CD4-positive, alpha-beta T cell treated with Interleukin-4 for 1 hour (primary cell): ENCODE measurements at places on chromosomes 1 and 21.

DNA sequence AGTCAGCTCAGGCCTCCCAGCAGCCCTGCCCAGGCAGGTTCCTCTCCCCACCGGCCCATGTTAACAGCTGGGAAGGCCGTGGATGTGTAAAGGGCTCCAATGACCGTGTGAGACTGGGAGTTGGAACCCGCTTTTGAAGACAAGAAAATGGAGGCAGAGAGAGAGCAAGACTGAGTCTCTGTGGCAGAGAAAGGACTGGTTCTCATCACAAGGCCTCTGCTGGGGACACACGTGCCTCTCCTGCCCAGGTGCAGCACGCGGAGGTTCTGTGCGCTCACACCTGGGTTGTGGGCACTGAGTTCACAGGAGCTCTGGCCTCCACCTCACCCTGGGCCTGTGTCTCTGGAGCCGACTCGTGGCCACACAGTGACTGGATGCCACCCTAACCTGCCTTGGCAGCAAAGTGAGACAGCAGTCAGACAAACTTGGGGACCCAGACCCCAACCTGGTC is 27.0 kb downstream of the RUNX3 start:
- DNase-seq: peak; percentile 7

DNA sequence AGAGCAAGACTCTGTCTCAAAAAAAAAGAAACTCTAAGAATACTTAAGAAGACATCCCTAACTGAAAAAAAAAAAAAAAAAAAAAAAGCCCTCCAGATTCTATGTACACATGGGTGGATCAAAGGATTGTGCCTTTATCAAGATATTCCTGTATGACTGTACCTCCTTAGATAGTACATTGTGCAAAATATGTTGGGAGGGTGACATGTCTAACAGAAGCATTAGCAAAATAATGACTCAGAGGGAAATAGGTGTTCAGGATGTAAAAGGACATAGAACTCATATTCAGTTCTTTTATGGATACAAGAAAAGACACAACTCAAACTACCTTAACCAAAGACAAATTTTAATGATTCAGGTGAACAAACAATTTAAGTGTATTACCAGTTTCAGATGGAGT is 269.8 kb upstream of the KAZN start:
- DNase-seq: no peak

GRCh38 chr1:20147846-20148570 is 8.9 kb downstream of the PLA2G2F start:
- DNase-seq: no peak

GRCh38 chr1:202283991-202284390 is 57.7 kb downstream of the UBE2T start:
- DNase-seq: no peak

DNA sequence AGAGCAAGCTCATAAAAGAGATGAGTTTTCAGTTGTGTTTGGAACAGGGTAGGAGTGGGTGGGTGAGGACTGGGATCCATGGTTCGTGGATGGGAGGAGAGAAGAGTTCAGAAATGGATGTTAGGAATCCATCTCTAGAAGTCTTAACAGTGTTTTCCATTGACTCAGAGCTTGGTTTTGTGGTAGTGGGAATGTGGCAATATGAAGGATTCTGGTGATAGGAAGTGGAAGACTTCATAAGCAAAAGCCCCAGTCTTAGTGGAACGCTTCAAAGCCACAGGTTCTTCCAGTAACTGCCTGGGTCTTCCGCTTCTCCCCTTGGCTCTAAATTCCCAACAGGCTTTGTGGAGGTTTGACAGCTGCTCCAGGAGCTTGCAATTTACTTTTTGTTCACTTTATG is 167.9 kb downstream of the KCNJ6 start:
- DNase-seq: no peak

GRCh38 chr1:224565186-224565585 is 50.9 kb upstream of the CNIH3 start:
- no peak for DNase-seq

GRCh38 chr21:44478124-44478800 is 23.0 kb downstream of the LRRC3 start:
- DNase-seq: no peak

- no peak for DNase-seq
Observed at GRCh38 chr1:163406772-163407171, 85.0 kb downstream of the NUF2 start.

DNA sequence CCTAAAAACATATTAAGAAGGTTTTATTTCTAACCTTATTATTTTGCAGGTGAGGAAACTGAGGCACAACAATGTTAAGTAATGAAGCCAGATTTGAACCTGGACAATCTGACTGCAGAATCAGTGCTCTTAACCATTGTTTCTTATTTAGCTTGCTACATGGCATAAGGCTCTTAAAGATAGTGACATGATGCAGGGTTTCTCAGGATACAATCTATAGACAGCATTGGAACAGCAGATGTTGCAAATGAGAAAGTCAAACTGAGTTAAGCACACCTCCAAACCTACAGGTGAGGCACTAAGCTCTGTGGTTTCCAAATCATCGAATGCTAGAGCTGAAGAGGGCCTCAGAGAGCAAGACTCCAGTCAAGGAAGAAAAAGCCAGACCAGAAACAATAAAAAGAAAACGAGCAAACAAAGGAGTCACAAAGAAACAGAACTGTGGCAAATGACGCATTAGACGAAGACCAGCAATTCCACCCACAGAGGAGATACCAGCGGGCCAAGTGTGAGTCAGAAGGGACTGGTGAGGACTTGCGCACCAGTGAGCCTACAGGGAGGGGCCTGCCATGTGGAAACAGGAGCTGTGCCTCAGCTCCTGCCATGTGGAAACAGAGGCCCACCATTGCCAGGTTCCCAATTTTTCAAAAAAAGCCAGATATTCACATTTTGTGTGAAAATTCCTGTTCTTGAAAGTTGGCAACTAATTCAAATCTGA is 14.4 kb downstream of the CD58 start:
- DNase-seq: peak; percentile 79

DNA sequence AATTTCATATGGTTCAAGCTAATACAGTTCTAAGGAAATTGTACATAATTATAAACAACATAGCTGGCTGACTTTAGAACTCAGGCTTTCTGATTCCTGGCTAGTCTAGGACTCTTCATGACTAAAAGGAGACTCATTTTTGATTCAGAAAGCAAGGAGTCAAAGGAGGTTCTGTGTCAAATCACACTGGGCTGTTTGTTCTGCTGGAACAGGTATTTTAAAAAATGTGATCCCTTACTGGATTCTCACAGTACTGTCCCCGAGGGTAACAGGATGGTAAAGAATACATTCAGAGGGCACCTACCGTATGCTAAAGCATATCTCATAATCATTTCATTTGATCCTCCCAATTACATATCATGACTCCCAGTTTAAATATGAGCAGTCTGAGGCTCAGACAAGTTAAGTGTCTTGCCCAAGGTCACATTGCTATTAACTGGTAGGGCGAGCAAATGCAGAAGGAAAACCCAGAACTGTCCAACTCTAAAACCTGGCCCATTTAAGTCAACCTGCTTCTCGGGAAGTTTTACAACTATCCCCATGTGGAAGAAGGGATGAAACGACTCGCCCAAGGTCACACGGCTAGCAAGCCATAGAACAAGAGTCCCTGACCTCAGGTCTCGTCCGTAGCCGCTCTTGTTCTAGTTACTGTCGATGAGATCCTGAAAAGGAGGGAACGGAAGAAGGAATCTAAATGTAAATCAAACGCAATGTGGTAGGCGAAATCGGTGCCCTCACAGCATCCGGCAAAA is 675 bp downstream of the MYSM1 start:
- DNase-seq: no peak

DNA sequence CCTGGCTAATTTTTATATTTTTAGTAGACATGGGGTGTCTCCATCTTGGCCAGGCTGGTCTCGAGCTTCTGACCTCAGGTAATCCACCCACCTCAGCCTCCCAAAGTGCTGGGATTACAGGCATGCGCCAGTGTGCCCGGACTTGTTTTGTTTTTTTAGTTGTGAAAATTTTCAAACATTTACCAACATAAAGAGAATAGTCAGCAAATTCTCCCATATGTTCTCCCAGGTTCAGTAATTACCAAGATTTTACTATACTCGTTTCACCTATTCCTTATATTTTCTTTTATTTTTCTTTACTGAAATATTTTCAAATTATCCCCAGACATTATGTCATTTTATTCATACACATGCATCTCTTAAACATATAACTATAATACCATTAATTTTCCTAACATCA is 218.1 kb upstream of the L1TD1 start:
- no peak for DNase-seq

- DNase-seq: no peak
Observed at GRCh38 chr1:100290291-100290690, 24.3 kb downstream of the RTCA start.

- DNase-seq: no peak
Observed at GRCh38 chr1:57945045-57945444, 521.2 kb upstream of the DAB1 start.

DNA sequence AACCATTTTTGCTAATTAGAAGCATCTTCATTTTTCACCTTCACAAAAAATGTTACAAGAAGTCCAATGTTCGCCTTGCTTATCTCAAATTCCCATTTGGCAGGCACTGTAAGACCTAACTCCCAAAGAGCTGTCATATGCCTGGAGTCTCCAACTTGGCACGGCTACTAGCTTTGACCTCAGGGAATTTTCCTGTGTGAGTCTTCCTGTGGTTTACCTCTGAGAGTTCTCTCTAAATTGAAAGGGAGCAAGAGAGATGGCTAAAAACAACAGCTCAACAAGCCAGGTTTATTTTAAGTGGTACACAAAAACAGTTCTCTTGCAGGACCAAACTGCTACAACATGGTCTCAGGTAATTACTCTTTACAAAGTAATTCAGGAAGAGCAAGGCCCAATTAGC is 756.0 kb upstream of the ADGRL2 start:
- DNase-seq: no peak

DNA sequence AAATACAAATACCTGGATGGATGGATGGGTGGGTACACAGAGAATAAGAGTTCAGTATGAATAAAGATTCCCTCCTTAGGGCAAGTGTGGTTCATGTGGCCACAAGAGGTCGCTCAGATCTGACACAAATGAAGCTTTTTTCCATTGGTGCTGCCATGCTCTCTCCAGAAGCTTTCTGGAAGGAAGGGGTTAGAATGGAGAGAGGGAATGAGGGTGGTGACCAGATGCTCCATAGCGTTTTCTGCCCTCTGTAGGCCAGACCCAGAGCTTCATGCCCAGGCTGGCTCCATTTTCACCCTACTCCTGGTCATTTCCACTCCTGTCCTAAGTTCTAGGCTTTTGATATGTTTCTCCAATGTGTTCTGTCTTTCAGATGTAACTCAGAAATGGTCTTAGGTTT is 3.3 kb upstream of the FCRL6 start:
- DNase-seq: peak; percentile 60

GRCh38 chr1:52919051-52919722 is 2.4 kb downstream of the ECHDC2 start:
- DNase-seq: no peak

GRCh38 chr1:53617382-53617781 is 121.6 kb downstream of the GLIS1 start:
- no peak for DNase-seq

DNA sequence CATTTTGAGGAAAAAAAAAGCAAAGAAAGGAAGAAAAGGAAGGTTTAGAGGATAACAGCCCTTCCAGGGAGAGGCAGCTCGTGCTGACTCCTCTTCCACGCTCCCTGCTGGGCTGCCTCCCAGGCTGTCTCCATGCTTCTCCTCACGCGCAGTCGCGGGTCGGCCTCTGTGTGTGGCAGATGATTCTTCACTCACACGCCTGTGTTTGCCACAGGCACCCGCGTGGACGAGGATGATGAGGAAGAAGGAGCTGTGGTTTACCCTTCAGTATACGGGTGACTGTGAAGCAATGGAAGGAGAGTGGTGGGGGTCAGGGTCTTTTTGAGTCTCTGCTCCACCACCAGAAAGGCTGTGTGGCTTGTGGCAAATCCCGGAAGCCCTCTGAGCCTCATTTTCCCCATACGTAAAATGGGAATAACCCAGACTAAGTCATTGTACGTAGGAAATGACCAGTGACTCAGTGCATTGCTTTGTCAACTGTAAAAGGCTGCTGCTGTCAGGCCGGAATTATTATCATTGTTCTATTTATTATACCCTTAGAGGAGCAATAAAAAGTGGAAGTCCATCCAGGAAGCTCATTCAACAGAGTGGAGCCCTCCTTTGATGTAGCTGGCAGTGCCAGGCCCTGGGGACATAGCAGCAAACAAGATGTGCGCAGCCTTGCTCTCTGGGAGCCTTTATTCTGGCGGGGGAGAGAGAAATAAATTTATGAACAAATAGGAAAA is 11.9 kb upstream of the SH2D2A start:
- DNase-seq: no peak

DNA sequence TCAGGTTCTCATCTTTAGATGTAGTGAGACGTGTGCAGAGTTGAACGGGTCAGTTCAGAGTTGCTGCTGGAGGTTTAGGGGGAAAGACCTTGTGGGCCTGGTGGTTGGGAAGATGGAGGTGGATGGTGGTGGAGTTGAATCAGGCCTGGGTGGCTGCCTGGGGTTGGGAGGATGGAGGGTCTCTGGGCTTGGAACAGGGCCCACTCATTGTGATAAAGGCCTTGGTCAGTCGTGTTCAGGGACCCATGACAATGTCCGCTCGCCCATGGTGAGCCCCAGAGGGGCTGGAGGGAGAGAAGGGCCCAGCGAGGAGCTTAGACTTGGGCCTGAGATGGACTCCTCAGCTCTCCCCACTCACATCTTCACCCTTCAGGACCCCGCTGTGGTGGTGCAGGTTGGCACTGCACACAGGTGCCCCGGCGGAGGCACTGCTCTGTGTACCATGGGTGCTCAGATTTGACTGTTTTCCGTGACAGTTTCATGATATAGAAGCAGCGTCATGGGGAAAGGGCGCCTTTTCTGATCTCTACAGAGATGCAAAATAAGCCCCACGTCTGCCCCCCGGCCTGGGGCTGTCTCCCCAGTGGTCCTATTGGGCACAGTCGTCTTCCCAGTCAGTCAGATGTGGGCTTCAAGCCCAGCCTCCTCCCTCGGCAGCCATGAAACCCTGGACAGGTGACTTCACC is 39.2 kb downstream of the DISP3 start:
- DNase-seq: no peak

DNA sequence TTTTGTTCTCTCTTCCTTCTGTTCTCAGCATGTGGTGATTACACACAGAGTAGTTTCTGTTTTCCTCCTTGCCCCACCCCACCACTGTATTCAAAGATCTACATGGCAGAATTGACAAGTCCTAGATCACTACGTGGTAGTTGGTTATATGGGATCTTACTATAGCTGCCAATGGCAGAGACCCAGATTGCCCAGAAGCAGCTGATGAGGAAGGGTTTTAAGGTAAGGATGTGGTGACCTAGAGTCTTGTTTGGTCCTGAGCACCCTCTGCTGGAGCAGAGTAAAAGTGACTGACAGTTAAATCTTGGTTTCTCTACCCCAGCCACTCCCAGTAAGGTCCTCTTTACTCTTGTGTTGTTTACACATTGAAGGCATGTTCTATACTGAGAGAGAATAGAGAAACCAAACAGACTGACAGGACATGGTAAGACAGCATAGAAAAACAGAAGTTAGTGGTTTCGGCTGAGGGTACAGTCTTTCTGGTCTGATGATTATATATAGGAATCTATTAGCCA is 22.8 kb upstream of the STRIP1 start:
- peak; percentile 60 for DNase-seq

DNA sequence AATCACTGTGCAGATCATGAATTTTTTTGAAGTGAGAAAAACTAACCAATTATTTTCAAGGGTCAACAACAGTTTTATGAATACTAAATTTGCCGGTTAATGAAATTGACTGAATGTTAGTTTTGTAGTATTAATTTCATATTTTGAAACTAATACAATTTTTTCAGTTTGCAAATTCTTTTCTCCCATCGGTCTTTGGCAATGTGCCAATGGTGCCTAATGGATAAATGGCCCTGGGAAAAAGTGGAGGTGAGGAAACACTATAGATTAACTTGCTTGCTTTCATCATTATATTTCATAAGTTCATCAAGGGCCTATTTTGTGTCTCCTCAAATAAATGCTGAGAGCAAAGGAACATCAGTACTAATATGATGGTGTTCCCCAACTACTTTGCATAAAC is 4.1 kb downstream of the C1orf141 start:
- no peak for DNase-seq
